GM12891 (cell line): ENCODE measurements at places on chromosomes 16 and 17.

GRCh38 chr17:78525511-78526160 is 51.6 kb downstream of the DNAH17 start:
- DNase-seq: no peak

- DNase-seq: no peak
Measured at GRCh38 chr17:49012769-49013255, 15.6 kb downstream of the IGF2BP1 start.

GRCh38 chr16:85448557-85449190 is 164.4 kb upstream of the GSE1 start:
- DNase-seq: no peak

DNA sequence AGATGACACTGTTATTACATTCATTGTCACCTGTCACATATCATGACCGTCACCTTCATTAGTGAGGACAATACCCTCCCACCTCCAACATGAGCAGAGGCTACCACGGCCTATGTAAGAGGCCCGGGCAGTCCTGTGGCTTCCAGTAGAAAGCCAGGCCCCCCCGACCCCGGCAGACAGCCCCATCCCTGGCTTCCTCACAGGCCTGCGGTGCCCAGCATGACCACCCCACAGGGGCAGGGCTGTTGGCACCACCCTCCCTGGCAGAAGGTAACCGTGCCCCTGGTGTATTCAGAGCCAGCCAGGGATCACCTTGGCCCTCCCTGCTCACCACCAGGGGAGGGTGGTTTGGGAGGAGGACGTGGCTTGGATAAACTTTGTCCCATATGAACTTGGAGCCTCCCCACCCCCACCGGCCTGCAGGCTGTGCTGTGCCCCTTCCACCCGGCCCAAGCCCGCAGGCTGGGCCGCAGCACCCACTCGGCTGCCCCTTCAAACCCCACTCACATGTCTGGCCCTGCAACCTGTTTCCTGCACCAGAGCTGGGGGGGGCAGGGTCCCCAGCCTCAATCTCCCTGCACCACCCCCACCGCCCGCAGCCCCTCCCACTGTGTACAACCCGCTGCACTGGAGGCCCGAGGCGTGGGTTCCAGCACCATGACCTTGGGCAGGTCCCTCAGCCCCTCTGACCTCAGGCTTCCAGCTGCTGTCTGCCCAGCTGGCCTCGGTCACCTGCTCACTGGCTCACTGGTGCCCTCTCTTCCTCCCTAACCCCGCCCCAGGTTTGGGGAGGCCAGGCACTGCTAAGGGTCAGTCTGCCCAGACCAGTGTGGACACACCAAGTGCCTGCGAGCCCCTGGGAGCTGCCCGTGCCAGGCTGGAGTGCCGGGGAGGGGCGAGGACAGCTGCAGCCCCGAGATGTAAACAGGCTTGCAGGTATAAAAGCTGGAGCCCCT is 12.4 kb upstream of the AATK start:
- DNase-seq: no peak

DNA sequence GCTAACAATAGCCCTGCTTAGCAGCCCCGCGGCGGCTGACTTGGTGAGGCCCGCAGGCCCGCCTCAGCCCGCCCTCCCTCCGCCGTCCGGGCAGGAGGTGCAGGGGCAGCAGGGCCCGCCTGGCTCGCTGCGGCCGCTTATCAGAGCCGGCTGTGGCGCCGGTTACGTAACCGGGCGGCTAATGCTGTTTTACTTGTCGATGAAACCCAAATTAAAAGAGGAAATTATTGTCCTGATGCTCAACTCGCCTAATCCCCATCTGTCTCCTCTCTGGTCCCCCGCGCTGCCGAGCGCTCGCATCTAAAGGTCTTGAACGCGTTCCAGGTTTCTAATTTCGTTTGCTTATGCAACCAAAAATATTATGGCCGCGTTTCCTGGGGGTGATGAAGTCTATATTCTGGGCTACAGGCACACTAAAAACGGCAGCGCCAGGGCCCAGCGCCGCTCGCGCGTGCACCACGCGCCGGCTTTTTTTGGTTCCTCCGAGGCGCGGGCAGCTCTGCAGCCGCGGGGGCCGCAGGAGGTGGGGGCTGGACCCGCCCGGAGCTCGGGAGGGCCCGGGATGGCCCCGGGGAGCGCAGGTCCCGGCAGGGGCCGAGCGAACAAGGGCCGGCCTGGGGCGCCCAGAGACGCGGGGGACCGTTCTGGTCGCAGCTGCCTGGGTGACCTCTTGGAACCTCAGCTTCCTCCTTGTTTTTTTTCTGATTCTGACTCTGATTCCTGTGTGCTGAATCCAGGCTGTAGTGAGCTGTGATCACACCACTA is 65.2 kb upstream of the TOB1 start:
- no peak for DNase-seq

DNA sequence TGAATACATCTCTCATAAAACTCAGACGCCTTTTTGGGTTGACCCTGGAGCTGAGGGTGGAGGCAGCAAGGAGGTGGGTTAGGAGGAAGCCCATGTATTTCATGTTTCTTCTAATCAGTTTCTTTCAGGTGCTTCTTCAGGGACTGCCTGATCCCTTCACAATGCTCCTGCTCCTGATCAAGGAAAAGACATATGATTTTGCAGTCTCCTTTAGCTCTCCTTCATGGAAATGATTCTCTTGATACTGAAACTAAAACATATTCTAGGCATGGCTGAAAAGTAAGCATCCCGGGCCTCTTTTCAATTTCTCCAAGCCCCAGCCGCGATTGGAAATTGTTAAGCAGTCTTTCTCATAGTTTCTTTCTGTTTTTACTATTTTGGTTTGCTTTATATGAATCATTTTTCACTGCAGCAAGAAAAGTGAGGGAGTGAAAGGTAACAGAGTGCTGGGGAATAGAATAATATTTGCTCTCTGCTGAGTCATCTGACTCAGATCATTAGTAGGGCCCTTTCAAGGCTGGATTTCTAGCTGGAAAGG is 730.7 kb downstream of the CDH11 start:
- DNase-seq: no peak

GRCh38 chr17:2894782-2895181 is 98.5 kb downstream of the RAP1GAP2 start:
- DNase-seq: no peak

GRCh38 chr17:13508896-13509295 is 92.8 kb downstream of the HS3ST3A1 start:
- DNase-seq: no peak

DNA sequence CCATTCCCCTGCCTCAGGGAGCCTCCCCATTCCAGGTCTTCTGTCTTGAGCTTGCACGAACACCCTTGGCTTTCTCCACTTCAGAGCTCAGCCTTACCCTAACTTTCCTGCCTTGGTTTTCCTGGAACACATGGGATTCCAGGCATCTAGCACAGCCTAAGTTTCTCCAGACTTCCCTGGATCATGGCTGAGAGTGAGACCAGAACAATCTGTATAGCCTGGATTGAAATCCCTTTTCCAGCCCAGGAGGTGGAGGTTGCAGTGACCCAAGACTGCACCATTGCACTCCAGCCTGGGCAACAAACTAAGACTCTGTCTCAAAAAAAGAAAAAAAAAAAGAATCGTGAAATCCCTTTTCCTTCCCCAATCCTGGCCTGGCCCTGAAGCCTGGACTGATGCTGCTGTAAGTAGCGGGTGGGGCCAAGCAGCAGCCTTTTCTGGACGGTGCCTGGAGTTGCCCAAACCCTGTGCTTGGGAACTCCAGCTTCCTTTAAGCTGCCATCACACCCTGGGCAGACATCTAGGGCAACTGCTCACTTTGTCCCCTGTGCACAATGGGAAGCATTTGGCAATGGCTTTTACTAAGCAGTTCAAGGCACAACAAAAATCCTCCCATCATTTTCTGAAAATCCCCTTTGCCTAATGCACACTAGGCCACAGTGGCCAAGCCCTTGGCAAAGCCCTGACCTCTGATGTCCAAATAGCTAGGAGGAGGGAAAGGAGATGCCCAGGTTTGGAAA is 12.0 kb upstream of the SLC16A5 start:
- no peak for DNase-seq

- no peak for DNase-seq
Measured at GRCh38 chr17:9456330-9456729, 119.3 kb downstream of the STX8 start.

- no peak for DNase-seq
Measured at GRCh38 chr16:58501242-58502131, 1.5 kb downstream of the NDRG4 start.

GRCh38 chr17:42026857-42027589 is 7.1 kb downstream of the NKIRAS2 start:
- DNase-seq: no peak

- no peak for DNase-seq
Measured at GRCh38 chr17:2721603-2722002, 10.0 kb upstream of the CLUH start.

DNA sequence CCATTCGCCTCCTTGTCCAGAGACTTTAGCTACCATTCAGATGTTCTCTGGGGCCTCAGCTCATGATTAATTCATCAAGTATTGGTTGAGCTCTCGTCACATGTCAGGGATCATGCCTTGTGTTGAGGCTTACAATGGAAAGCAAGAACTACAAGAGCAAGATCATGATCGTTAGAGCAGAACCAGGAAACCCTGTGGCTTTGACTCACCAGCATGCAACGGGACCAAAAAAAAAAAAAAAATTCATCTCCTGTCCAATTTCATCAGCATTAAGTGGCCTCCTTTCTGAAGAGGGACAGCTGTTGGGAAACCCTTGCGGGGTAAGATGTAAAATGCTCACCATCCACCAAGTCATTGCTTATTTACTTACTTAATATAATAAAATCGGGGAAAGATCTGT is 12.1 kb upstream of the USP10 start:
- DNase-seq: no peak

DNA sequence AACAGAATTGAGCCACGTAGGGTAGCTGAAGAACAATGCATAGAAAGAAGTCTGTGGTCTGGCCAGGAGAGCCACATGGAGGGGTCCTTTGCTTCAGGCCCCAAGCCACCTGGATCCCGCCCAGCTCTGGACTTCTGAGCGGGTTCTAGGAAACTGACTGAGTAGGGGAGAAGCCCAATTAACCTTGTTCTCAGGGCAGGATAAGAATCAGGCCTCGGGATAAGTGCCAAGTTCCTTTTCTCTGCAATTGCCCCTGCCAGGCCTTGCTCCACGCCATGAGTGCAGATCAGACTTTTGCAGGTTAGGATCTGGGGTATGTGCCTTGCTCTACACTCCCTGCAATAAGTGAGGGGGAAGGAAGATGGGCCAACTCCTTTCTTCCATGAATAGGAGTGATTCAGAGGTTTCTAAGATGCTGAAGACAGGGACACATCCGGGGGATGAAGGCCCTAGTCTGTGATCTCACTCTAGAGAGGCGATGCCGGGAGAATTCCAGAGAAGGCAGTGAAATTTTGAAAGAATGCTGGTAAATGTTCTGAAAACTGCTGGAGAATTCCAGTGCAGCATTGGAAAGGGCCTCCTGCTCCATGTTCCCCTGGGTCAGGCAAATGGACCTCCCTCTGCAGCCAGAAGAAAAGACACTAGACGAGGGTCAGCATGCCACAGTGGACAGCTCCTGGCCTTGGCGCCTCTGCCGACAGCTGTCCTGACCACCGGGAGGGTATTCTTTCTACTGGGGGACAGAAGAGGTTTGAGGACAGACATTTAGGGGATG is 5.8 kb downstream of the NEUROD2 start:
- no peak for DNase-seq

DNA sequence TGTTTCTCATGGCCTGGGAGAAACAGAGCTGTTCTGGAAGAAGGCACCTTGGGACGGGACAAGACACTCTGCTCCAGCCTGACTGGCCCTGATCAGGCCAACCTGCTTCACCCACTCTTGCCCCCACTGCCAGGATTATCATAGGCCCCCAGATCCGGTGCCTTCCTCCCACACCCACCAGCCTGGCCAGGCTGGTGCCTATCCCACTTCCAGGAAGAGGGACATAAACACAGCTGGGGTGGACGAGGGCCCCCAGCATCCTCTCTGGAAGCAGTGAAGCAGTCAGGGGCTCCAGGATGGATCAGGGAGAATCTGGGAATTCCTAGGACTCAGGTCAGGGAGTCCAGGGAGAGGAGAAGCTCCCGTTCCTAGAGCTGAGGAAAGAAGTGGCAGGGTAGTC is 16.9 kb upstream of the ITGA3 start:
- DNase-seq: no peak

DNA sequence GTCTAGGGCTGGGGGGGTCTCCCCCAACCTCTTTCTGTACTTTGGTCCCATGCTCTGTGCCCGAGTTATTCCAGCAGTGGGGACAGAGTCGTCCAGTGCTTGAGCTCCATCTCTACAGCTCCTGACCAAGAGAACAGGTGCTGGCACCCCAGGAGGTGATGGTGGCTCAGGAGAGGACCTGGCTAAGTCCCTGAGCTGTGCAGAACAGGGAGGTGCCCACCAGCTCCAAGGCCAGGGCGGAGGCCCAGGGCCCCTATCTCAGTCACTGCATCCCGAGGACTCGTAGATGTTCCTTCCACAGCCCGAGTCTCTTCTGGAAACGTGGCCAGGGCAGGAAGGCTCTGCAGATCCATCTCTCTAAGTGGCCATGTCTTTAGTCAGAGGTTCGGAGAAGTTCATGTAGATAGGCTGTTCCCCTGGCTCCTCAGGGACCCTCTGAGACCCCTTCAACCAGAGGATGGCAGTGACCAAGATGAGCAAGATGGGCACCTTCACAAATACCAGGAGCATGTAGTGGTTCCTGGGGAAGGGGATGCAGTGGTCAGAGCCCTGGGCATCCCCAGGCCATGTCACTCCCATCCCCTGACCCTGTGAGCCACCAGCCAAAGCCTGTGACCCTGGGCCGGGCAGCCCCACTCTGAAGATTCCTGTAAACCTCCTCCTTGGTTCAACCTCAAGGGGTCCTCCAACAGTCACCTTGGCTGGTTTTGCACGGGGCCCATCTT is 8.7 kb downstream of the CD300LB start:
- no peak for DNase-seq

DNA sequence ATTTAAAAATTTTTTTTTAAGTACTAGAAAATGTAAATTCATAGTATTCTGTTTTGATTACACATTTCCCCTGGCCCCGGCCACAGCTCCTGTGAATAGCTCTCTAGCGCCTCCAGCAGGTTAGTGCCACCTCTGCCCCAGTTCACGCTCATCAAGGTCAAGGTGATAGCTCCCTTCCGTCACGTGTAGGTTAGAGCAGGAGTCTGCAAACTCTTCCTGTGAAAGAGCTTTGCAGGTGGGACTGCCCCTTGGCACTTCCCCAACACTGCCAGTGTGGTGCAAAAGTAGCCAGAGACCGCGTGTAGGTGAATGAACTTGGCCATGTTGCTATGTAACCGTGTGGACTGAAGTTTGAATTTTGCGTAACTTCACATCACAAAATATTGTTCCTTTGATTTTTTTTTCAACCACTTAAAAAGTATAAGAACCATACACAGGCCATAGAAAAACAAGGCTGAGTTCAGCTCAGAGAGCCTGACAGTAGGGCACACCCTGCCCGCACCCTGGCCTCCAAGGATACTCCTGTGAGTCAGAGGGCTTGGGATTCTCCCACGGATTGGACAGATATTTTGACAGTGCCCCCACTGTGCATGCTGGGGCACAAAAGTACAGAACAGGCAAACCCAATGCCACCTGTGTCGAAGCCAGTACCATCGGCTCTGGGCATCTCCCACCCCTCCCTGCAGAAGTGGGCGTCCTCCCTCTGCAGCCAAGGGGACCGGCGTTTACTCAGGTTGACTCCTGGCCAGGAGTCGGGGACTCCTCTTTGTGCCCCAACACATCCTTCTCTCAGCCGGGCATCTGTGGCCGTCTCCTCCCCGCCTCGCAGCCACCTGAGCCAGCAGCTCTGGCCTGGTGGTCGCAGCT is 92.0 kb upstream of the CHMP6 start:
- DNase-seq: peak; percentile 75

GRCh38 chr17:57264250-57264649 is 7.9 kb downstream of the MSI2 start:
- DNase-seq: no peak
